ENCODE measurements at places on chromosomes 7 and 10. TPM values are rescaled to one million over a fixed set of nuclear protein-coding genes. Genes with fewer than 3 reads are reported as not detected.

The DNAJC12 gene
- 1.4 TPM for total RNA-seq

The INA gene
- 0.52 TPM for total RNA-seq

The ZNF488 gene
- 5.6 TPM for total RNA-seq

The PLEKHS1 gene
- total RNA-seq: not detected

The SRGN gene
- not detected for total RNA-seq

The PTEN gene
- 56.3 TPM for total RNA-seq

The PIP gene
- not detected for total RNA-seq

The NXPH1 gene
- 3.1 TPM for total RNA-seq

The FAM13C gene
- total RNA-seq: 0.18 TPM

The SVOPL gene
- 0.27 TPM for total RNA-seq

The PNLIPRP2 gene
- 1.00 TPM for total RNA-seq

The NEUROG3 gene
- total RNA-seq: not detected

The AGAP9 gene
- total RNA-seq: 26.1 TPM

The COL13A1 gene
- total RNA-seq: not detected

The EN2 gene
- 1.1 TPM for total RNA-seq

The AQP1 gene
- 0.19 TPM for total RNA-seq

The KCNMA1 gene
- 20.7 TPM for total RNA-seq

Measured in Caco-2 (cell line).